Naive thymus-derived CD8-positive, alpha-beta T cell (primary cell): ENCODE measurements at places on chromosomes 13 and 19.
A peak's percentile ranks its signal among the peaks of the same experiment; 100 is the strongest.

DNA sequence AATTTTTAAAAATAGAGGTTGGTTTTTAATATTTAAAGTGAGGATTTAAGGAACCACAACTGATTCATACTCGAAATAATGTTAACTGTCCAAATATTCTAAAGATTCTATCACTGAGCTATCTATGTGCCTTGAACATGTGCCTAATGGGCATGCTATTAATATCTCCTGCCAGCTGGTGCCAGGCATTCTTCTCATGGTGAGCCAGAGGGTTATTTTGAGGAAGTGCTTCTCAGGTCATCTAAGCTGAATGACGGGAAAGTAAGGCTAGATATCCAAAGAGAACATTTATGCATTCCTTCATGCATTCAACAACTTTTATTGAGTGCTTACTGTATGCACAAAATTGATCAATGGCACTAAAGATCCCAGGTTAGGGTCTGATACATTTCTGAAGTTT lies 138.2 kb downstream of the PIBF1 start:
- DNase-seq: no peak

DNA sequence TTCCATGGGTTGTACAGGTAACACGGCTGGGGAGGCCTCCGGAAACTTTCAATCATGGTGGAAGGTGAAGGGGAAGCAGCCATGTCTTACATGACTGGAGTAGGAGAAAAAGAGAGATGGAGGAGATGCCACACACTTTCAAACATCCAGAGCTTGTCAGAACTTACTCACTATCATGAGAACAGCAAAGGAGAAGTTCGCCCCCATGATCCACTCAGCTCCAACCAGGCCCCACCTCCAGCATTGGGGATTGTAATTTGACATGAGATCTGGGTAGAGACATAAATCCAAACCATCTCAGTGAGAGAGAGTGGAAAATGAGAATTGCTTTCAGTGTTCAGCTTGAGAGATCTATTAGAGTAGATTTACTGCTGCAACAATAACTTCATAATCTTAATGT lies 210.9 kb downstream of the NDFIP2 start:
- DNase-seq: no peak

DNA sequence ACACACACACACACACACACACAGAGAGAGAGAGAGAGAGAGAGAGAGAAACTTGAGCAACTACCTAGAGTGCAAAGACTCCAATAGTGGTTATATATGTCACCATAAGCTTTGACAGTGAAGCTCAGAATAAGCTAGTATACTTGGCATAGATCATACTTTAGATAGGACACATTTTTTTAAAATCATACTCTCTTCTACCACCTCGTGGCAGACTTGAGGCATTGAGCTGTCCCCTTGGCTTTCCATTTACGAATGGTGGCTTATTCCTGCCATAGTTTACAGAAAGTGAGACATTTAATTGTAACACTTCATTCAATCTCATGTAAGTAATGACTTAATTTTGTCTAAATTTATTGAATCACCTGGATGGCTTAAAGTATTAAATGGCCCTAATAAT lies 108.2 kb downstream of the EDNRB start:
- no peak for DNase-seq

- peak; percentile 37 for DNase-seq
Measured at GRCh38 chr13:111153977-111154332, 38.8 kb downstream of the ARHGEF7 start.

GRCh38 chr13:77040835-77041234 lies 13.9 kb upstream of the FBXL3 start:
- no peak for DNase-seq

- DNase-seq: no peak
Measured at GRCh38 chr13:90565985-90566713, 781.3 kb upstream of the MIR17HG start.

DNA sequence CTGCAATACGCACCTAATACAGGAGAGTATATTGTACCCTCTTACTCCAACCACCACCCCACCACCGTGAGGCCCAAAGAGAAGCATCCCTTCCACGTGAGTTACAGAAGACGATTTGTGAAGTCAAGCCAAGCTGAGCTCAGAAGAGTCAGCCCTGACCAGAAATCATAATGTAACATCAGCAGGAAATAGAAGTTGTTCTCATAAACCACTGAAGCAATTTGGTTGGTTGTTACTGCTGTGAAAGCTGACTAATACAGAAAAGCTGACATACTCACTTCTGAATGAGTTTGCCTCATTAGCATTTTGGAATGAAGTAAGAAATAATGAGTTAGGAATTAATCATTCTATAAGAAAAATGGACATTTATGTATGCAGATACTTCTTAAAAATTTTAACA lies 749.4 kb upstream of the SLC10A2 start:
- DNase-seq: no peak

GRCh38 chr19:49860336-49861102 lies 6.9 kb downstream of the PNKP start:
- DNase-seq: no peak

DNA sequence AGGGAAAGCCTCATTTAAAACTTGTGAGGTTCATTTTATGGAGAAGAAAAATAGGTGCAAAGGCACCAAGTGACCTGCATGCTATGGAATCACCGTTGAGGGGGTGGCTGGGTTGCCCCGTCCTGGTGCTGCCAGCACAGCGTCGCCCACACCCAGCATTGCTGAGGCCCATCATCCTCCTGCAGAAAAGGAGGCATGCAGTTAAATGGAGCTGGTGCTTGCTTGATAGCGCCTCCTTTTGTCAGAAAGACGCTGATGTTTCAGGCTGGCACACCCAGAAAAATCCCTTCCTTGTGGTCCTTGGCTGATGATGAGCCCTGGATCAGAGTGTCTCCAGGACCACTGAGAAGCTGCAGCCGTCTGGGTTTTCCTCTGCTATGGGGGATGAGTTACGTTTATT lies 36.9 kb downstream of the DHRS12 start:
- DNase-seq: no peak

GRCh38 chr13:110832205-110832479 lies 82.7 kb downstream of the ANKRD10 start:
- DNase-seq: no peak

- peak; percentile 40 for DNase-seq
Measured at GRCh38 chr19:1967087-1967608, 26.2 kb downstream of the CSNK1G2 start.

DNA sequence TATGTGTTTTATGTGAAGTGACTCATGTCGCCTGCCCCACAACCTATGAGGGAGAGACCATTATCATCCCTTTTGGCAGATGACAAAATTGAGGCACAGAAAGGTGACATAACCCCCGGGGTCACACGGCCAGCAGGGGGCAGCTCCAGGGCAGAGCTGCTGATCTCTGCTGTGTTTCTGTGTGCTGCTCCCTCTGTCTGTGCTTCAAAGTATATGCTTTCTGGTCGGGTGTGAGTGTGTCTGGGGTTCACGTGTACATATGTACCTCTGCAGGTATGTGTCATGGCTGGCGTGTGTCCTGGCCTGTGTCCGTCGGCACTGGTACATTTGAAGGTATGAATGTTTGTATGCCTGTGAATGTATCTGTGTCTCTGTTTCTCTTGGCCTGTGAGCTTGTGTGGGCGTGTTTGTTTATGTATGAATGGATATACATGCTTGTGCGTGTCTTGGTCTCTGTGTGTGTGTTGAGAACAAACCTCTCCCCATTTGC lies 7.1 kb downstream of the LIPE start:
- peak; percentile 48 for DNase-seq

DNA sequence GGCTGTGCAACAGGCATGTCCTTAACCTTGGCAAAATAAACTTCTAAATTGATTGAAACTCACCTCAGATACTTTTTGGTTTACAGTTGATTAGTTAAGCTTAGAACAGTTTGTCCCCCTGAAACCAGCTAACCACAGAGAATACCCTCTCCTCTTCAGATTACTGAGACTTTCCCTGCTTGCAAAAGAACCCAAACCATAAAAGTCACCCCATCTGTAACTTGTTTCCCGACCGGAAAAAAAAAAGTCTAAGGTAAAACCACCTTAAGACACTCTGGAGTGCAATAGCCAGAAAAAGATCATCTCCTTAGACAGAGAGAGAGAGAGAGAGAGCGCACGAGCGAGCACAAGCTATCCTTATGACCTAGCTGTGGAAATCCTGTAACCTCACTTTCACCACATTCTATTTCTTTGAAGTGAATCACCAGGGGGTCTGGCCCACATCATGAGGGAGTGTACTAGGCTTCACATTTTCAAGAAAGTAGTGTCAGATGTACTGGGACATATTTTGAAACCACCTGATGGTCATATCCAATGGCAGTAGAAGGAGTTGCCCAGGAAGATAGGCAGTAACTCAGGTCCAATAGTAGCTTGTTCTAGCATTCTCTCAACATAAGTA lies 11.1 kb upstream of the GTF2F2 start:
- DNase-seq: no peak

GRCh38 chr13:36000028-36000427 lies 131.2 kb downstream of the DCLK1 start:
- DNase-seq: no peak
